Kidney epithelial cell (primary cell): ENCODE measurements at places on chromosomes 7 and 10. TPM values are rescaled to one million over a fixed set of nuclear protein-coding genes. Genes with fewer than 3 reads are reported as not detected.

- DNase-seq = no peak
Measured at GRCh38 chr10:49631975-49632374, 18.1 kb downstream of the CHAT start.

- DNase-seq = no peak
Measured at GRCh38 chr7:6495597-6496262, 48.0 kb upstream of the DAGLB start.

The MCU gene
- 15.4 and 16.8 TPM in 2 replicates for total RNA-seq

- no peak for DNase-seq
Measured at GRCh38 chr10:114773197-114773532, 48.4 kb upstream of the FHIP2A start.

- DNase-seq = no peak
Measured at GRCh38 chr10:126795318-126795717, 109.9 kb upstream of the DOCK1 start.

DNA sequence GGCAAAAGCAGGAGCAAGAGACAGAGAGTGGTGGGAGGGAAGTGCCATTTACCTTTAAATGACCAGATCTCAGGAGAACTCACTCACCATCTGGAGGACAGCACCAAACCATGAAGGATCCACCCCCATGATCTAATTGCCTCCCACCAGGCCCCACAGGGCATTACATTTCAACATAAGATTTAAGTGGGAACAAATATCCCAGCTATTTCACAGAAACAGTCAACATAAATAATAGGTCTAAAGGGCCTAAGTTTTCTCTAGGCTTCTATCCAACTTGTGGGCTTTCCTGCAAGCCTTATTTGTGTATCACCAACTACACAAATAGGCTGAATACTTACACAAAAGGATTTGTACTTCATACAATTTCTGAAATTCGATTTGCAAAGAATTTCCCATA lies 196.8 kb upstream of the POT1 start:
- DNase-seq = no peak

DNA sequence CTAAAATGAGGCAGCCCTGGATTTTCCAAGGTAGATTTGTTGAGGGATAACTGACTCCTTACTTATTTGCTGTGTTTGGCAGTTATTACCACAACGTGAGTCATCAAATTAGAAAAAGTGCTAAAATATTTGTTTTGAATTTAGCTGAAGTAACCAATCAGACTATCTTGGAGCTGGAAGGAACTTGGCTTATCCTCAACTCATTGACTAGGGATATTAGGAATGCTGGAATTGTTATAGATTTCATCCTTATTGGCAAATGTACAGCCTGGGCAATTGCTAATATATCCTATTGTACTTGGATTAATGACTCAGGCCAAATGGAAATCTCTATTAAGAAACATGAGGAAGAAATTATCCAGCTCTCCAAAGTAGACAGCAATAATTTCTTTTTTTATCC lies 1189.0 kb upstream of the LRRN3 start:
- DNase-seq = no peak

The MYOZ1 gene
- 0.55 and 0.92 TPM in 2 replicates for total RNA-seq

The KCNH2 gene
- total RNA-seq = 2.1 and 4.1 TPM in 2 replicates

The ITIH2 gene
- total RNA-seq = not detected in 2 replicates

DNA sequence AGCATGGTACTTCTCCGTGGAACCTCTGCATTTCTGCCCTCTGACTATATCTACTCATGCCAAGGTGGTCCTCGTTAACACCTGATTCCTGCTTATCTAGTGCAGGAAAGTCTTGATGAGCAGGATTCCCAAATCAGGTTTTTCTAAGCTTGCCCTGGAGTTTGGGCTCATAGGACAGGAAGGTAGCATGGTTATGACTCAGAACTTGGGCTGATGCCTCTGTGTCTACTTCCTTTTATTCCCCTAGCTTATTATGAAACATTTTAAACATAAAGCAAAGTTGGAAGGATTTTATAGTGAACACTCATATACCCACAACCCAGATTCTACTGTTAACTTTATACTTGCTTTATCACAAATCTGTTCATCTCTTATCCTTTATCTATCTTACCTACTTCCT lies 5.6 kb downstream of the SUFU start:
- no peak for DNase-seq

GRCh38 chr10:126500185-126500584 lies 111.9 kb upstream of the ADAM12 start:
- no peak for DNase-seq

The CYP3A4 gene
- not detected in 2 replicates for total RNA-seq

DNA sequence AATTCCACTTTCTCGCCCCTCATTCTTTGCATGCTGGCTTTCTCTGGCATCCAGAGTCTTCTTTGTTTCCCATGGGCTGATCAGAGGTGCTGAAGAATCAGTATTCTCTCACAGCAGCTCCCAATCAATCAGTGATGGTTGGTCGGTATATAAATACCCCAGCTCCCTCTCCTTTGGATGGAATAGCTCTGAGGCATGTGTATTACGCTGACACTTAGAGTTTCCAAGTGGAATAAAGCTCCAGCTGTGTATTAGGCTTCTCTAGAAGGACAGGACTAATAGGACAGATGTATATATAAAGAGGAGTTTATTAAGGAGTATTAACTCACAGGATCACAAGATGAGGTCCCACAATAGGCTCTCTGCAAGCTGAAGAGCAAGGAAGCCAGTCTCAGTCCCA lies 218.3 kb upstream of the GRB10 start:
- no peak for DNase-seq

DNA sequence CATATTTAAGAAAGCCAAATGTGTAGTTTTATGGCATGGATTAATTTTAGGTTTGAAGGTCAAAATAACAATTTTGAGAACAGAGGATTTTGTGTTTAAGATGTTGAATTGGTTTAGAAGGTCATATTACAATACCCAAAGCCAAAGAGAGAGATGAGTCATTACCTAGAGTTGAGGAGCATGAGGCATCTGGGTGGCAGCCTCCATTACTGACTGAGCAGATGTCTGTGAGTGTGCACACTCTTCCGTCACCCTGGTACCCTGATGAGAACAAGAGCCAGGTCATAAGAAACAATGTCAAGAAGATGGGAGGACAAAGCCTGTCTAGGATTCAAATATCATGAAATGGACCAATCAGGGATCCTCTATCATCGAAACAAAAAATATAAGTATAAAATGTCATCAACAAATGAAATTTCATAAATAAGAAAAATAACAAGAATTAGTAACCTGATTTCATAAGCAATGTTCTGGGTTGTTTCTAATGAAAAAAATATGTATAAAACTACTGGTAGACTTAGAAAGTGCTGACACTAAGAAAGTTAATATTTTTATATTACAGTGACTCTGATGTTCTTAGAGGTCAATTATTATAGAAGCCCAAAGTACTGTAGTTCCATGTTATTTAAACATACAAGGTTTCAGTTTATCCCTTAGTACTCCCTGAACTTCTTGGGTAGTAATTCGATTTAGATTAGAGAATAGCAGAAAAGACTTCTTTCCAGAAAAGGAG lies 20.0 kb downstream of the CUBN start:
- DNase-seq = no peak

- DNase-seq = no peak
Measured at GRCh38 chr7:14400271-14400670, 410.8 kb upstream of the ETV1 start.

The GIMAP4 gene
- total RNA-seq = 0.13 TPM in 1 of 2 replicates, not detected in the other
